Esophagus squamous epithelium (tissue), 5 donors: ENCODE measurements at places on chromosomes 2 and 18.

- DNase-seq = no peak
- no peaks in the 10 kb centered on the region for H3K36me3 ChIP-seq
These were observed 190.4 kb upstream of the CRIM1 start for GRCh38 chr2:36165132-36165531.

- no peak for DNase-seq
- H3K36me3 ChIP-seq = no peaks in the 10 kb centered on the region
- H3K27me3 ChIP-seq = no peaks in the 10 kb centered on the region
These were observed 50.0 kb downstream of the SLC38A11 start for GRCh38 chr2:164905307-164905706.

GRCh38 chr2:16298866-16299265 is 358.5 kb downstream of the MYCN start:
- H3K36me3 ChIP-seq = no peaks in the 10 kb centered on the region
- no peaks in the 10 kb centered on the region for H3K4me1 ChIP-seq
- no peak overlapping the region for H3K27ac ChIP-seq
- no peak for DNase-seq
- H3K4me3 ChIP-seq = no peak overlapping the region
- H3K27me3 ChIP-seq = no peaks in the 10 kb centered on the region

DNA sequence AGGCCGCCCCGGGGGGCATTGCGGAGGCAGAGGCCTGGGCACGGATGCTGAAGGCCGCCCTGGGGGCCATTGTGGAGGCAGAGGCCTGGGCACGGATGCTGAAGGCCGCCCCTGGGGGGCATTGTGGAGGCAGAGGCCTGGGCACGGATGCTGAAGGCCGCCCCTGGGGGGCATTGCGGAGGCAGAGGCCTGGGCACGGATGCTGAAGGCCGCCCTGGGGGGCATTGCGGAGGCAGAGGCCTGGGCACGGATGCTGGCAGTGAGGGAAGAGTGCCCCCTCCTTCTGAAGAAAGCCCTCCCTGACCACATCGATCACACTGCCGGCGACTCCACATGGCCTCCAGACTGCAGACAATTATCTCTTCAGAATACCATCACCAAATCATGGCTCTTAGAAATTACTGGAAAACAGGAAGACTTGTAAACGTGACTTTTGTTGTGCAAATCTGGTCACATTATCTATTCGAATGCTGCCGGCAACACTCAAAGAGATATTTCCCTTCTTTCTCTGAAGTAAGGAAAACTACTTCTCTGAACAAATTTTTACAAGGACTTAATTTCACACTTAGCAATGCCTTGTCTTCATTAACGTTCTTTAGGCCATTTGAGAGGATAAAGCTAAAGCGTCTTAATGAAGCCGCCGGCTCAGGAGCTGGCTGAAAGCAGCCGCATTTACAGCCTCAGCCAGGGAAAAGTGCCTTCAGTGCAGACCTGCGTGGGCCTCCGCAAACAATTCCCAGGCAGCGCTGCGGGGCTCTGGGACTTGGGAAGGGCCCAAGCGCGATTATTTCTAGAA is 18.1 kb upstream of the SNTG2 start:
- H3K27ac ChIP-seq = no peak overlapping the region
- no peak overlapping the region for H3K4me3 ChIP-seq
- DNase-seq = no peak
- H3K36me3 ChIP-seq = no peaks in the 10 kb centered on the region
- no peaks in the 10 kb centered on the region for H3K27me3 ChIP-seq

GRCh38 chr2:183185534-183185933 is 61.3 kb downstream of the NUP35 start:
- peaks cover 5% of the 10 kb centered on the region for H3K36me3 ChIP-seq
- no peaks in the 10 kb centered on the region for H3K27me3 ChIP-seq
- H3K4me3 ChIP-seq = no peak overlapping the region
- DNase-seq = no peak
- H3K4me1 ChIP-seq = no peaks in the 10 kb centered on the region
- no peak overlapping the region for H3K27ac ChIP-seq

GRCh38 chr18:51074605-51075004 is 44.6 kb downstream of the SMAD4 start:
- H3K36me3 ChIP-seq = no peaks in the 10 kb centered on the region
- H3K4me3 ChIP-seq = no peak overlapping the region
- no peaks in the 10 kb centered on the region for H3K27me3 ChIP-seq
- DNase-seq = no peak
- H3K4me1 ChIP-seq = no peaks in the 10 kb centered on the region
- no peak overlapping the region for H3K27ac ChIP-seq

DNA sequence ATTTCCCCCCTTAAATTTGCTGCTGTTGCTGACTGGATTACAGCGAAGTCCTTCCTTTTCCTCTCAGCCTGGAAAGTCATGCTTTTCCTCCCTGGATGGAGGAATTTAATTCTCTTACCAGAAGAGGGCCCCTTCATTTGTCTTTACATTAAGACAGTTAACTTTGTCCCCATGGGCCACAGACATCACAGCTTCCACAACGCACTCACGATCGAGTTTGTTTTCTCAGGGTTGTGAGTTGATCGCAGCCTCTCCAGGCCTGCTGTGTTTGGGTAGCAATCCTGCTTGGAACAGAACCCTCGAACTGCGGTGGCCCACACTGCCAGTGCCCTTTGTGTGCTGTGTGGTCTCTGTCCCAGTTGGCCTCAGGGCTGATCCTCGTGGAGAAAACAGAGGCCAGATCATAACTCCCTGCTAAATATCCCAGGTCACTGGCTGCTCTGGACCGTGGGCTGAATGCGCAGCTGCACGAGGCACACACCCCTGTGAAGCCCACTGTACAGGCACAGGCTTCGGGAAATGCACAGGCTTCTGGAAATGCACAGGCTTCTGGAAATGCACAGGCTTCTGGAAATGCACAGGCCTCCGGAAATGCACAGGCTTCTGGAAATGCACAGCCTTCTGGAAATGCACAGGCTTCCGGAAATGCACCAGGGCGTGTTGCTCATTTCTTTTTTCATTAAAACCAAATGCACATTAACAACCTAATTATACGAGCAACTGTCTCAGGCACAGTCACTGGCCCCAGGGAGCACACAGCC is 2.2 kb upstream of the PDIA6 start:
- H3K4me3 ChIP-seq = no peak overlapping the region
- no peak for DNase-seq
- no peak overlapping the region for H3K27ac ChIP-seq
- H3K4me1 ChIP-seq = no peaks in the 10 kb centered on the region
- no peaks in the 10 kb centered on the region for H3K36me3 ChIP-seq
- no peaks in the 10 kb centered on the region for H3K27me3 ChIP-seq

DNA sequence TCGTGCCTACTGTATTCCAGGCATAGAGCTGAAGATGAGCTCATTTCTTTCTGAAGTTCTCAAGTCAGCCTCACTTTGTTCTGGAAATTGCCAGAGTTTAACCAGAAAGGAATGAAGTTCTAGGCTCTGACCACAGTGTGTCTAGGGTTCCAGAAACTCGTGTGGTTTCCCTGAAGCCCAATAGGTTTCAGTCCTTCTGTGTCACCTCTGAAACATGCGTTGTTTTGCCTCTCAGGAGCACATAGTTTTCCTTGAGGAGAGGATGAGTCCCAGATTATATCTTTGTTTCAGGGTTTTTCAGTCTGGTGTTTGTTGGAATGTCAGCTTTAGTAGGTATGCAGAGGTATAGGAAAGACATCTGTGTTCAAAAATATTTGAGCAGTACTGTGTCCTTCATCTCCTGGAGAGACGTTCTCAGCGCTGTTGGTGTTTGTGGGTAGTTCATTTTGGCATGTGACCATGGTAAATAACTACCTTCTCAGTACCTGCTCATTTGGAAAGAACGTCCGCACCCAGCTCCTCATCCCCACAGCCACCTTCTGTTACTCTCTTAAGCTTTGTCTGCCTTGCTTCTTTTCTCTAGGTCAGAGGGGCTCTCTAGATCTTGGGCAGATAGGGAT is 56.6 kb downstream of the RALBP1 start:
- no peaks in the 10 kb centered on the region for H3K27me3 ChIP-seq
- H3K4me3 ChIP-seq = no peak overlapping the region
- DNase-seq = no peak
- no peaks in the 10 kb centered on the region for H3K4me1 ChIP-seq

DNA sequence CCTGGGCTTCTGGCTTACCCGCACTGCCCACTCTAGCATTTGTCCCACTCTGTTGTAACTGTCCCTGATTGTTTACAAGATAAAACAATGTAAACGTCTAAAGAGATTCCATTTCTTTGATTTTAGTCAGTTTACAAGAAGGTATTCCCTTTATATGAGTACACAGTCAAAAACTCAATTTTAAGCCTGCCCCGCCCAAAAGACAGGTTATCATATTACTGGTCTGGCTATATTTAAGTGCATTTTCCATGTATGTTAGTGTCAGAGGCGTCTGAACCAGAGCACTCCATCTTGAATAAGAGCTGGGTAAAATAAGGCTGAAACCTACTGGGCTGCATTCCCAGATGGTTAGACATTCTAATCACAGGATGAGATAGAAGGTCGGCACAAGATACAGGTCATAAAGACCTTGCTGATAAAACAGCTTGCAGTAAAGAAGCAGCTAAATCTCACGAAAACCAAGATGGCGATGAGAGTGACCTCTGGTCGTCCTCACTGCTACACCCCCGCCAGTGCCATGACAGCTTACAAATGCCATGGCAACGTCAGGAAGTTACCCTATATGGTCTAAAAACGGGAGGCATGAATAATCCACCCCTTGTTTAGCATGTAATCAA is 15.0 kb downstream of the GPR45 start:
- no peaks in the 10 kb centered on the region for H3K36me3 ChIP-seq
- no peaks in the 10 kb centered on the region for H3K27me3 ChIP-seq
- no peaks in the 10 kb centered on the region for H3K4me1 ChIP-seq

GRCh38 chr2:207202645-207203044 is 36.9 kb upstream of the KLF7 start:
- no peak overlapping the region for H3K4me3 ChIP-seq
- no peak for DNase-seq
- no peaks in the 10 kb centered on the region for H3K4me1 ChIP-seq
- H3K27me3 ChIP-seq = no peaks in the 10 kb centered on the region
- H3K36me3 ChIP-seq = no peaks in the 10 kb centered on the region
- H3K27ac ChIP-seq = no peak overlapping the region

DNA sequence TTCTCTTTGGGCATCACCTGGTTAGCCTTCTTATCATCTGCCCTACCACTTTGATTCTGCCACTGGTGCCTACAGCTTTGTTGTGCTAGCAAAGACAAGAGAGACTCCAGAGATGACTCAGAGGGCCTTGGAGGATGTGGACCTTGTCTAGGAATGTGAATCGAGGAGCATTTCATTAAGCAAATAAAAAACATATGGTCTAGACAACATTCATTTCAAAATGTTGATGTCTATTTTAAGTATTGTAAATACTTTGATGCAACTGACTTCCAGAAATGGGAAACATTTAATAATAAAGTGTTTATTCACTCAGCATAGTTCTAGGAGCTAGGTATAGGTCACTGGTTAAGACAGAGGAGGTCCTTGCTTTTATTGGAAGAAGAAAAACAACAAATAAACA is 195.5 kb downstream of the CDCA7 start:
- H3K4me3 ChIP-seq = no peak overlapping the region
- no peaks in the 10 kb centered on the region for H3K36me3 ChIP-seq
- H3K4me1 ChIP-seq = no peaks in the 10 kb centered on the region
- no peaks in the 10 kb centered on the region for H3K27me3 ChIP-seq

DNA sequence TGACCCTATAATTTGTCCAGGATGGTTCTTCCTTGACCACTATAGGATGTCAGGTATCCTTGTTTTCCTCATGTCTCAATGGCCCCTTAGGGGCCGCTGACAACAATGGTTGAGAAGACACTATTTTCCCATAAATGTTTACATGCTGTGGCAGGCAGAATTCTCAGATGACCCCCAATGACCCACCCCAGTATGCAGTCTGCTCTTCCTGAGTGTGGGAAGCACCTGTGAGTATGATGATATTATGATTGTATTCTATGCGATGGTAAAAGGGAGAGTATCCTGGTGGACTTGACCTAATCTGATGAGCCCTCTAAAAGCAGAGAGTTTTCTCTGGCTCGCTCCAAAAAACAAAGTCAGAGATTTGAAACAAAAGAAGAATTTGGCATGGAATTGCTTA is 123.1 kb upstream of the DLX2 start:
- no peak for DNase-seq
- H3K27ac ChIP-seq = no peak overlapping the region
- H3K27me3 ChIP-seq = no peaks in the 10 kb centered on the region

DNA sequence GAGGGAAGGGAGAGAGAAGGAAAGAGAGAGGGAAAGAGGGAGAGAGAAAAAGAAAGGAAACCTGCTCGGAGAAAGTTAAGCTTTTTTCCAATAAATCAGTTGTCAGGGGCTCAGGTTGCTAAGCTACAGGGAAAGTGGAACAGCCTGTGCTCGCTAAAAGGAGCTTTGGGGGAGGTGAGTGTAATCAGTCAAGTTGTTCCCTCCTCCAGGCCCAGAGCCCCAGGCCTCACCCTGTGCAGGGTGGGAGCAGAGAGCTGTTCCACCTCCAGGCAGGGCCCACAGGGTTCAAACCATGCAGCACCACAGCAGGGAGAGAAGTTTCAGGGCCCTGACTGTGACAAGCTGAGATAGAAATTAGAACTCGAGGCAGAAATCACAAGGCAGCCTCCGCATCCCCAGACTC is 56.4 kb upstream of the PPP1CB start:
- no peak overlapping the region for H3K27ac ChIP-seq
- DNase-seq = no peak
- peaks cover 15% of the 10 kb centered on the region for H3K4me1 ChIP-seq
- H3K36me3 ChIP-seq = no peaks in the 10 kb centered on the region

DNA sequence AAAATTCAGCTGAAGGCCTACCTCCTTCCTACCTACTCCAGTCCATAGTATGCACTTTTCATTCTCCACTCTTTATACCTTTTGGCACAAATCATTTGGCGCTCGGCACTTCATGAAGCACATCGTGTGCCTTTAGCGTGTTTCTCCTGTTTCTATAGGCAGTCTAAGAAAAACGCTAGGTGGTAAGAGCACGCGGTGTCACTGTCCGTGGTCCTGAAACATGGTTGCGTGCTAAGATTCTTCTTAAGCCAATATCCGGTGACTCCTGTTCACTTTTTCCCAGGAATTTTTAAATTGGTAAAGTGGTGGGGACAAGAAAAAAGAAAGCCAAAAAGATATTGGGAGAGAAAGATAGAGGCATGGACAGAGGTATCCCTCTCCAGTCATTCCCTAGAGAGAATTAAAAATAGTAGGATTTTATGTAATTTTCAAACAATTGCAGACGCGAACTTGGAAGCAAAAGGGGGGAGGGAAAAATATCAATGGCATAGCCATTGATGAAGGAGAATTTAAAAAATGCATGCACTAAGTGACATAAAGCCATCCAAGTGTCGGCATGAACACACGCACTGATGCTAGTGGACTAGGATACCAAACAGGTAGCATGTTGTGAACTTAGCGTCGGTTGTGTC is 1.4 kb upstream of the CTNNA2 start:
- DNase-seq = no peak
- no peaks in the 10 kb centered on the region for H3K27me3 ChIP-seq
- no peak overlapping the region for H3K27ac ChIP-seq
- H3K36me3 ChIP-seq = no peaks in the 10 kb centered on the region

DNA sequence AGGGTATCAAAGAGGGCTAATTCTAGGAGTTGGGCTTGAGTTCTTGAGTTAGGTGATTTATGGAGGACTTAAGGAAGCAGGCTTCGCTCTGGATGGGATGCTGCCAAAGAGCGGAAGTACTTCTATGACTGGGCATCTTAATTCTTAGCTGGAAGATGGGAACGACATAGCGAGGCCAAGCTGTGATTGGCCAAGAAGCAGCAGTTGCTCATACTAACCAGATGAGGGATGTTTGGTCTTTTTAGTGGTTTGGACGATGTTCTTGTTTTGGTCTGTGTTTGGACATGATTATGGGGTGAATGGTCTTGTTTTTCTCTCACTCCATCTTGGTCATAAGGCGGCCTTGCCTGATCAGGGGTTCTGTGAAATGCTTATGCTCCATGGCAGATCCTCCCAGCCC is 133.7 kb downstream of the MSH2 start:
- no peaks in the 10 kb centered on the region for H3K36me3 ChIP-seq
- H3K4me3 ChIP-seq = no peak overlapping the region
- no peaks in the 10 kb centered on the region for H3K4me1 ChIP-seq
- H3K27ac ChIP-seq = no peak overlapping the region
- no peaks in the 10 kb centered on the region for H3K27me3 ChIP-seq
